ENCODE measurements at places on chromosomes 5 and 9. TPM values are rescaled to one million over a fixed set of nuclear protein-coding genes. Genes with fewer than 3 reads are reported as not detected.

GRCh38 chr9:70478963-70479641 is 64.6 kb upstream of the KLF9 start:
- no peak overlapping the region for H3K27ac ChIP-seq
- no peak overlapping the region for H3K4me3 ChIP-seq
- no peaks in the 10 kb centered on the region for H3K27me3 ChIP-seq
- H3K4me1 ChIP-seq, result peaks cover 4% of the 10 kb centered on the region
- H3K36me3 ChIP-seq, result no peaks in the 10 kb centered on the region
- no peak for DNase-seq

GRCh38 chr5:112574536-112574935 is 155.5 kb upstream of the EPB41L4A start:
- no peaks in the 10 kb centered on the region for H3K4me1 ChIP-seq
- no peaks in the 10 kb centered on the region for H3K36me3 ChIP-seq
- no peak overlapping the region for H3K27ac ChIP-seq
- no peak for DNase-seq

The RC3H2 gene
- 22.7 TPM for total RNA-seq

GRCh38 chr9:117063721-117064471 is 351.0 kb downstream of the ASTN2 start:
- no peaks in the 10 kb centered on the region for H3K27me3 ChIP-seq
- no peak for DNase-seq
- no peak overlapping the region for H3K27ac ChIP-seq

DNA sequence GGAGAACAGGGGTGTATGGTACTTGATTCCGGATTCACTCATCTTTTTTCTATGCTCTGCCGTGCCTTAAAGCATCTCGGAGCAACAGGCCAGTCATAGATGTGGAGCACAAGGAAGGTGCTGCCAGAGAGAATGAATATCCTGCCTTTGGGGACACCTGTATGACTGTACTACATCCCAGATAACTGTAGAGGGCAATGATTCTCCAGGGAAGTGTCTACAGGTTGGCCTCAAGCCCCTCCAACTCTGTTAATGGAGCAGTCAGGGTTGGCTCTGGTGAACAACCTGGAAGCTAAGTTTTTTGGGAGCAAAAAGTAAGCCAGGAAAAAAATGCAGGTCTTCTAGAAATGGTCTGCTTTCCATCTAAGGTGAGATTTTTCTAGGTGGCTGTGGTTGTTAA is 71.0 kb downstream of the NREP start:
- no peak for DNase-seq
- H3K4me3 ChIP-seq, result no peak overlapping the region
- no peaks in the 10 kb centered on the region for H3K27me3 ChIP-seq
- H3K4me1 ChIP-seq, result no peaks in the 10 kb centered on the region

Measured in activated CD8-positive, alpha-beta T cell treated with anti-CD3 and anti-CD28 coated beads for 36 hours (primary cell).